Ecto neural progenitor cell (in vitro differentiated cells): ENCODE measurements at places on chromosomes 13 and 19.

GRCh38 chr19:8396563-8397203 is 6.5 kb downstream of the RAB11B start:
- peak; percentile 76 for DNase-seq

- no peak for DNase-seq
Observed at GRCh38 chr19:4586691-4587090, 27.2 kb upstream of the SEMA6B start.

GRCh38 chr19:50720921-50721381 is 1.3 kb upstream of the SHANK1 start:
- DNase-seq = no peak

DNA sequence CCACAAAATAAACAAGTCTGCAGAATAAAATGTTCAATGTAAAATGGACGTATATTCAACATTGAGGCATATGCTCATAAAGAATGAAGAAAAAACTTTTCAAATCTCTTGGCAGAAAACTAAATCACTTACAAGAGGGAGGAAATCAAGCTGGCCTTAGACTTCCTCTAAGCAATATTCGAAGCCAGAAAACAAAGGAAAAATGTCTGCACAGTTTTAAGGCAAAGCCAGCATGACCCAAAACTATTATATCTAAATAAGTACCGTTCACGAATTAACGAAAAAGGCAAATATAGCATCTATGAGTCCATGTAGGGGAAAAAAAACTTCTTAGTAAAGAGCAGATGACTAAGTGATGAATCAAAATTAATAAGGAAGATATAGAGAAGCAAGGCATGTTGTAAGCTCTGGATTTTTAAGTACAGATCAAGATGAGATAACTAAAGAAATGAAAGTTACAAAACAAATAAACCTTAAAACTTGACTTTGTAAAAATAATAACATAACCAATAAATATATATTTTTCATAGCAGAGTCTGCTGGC is 101.3 kb downstream of the KCNRG start:
- no peak for DNase-seq

DNA sequence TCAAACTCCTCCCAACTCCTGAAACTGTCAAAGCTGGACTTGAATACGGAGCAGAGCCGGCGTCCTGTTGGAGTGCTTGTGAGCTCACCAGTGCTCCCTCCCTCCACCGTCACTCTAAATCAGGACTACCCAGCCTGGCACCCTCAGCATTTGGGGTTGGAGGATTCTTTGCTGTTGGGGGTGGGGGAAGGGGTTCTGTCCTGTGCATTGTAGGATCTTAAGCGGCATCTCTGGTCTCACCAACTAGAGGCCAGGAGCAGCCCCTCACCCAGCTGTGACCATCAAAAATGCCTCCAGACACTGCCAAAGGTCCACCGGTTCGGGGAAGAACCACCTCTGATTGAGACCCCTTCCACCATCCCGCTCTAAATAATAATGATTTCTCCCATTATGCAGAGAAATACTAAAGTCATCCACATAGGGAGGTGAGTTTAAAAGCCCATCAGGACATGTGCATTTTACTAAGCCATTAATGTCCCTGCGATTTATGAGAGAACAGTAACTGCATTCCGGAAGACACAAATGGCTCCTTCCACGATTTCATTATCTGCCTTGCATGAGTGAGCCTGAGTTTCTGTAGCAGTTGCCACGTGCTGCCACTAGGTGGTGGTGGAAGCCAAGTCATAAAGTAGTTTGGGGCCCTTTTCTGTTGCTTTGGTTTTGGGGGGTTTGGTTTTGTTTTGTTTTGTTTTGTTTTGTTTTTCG is 16.1 kb upstream of the USP29 start:
- DNase-seq = no peak

GRCh38 chr19:33697766-33698165 is 76.0 kb downstream of the CHST8 start:
- DNase-seq = no peak

DNA sequence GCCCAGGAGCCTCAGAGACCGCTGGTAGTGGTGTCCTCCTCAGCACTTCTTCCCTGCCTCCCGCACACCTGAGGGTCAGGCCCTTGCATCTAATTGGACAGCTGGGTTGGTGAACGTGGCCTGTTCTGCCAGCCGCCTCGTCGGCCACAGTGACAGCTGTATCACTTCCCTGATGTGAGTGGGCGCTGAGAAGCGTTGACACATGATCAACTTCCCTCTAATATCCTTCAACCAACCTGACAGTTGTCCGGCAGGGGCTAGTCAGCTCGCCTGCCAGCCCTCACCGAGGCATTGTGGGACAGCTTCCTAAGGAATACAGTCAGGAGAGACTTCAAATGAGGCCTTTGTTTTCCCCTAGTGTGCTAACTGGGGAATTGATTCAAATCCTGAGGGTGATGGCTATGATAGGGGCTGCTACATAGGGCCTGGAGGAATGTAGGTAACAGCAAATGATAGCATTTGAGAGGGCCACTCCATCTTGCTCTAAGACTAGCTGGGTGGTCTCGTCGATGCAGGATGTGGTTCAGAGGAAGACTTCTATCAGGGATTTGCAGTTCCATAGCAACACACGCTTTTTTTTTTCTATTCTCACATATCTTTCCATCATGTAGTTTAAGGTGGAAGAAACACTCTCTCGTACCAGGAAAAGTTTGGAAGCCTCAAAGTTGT is 230.8 kb downstream of the TSHZ3 start:
- DNase-seq = no peak

- DNase-seq = no peak
Observed at GRCh38 chr13:66313413-66313812, 916.7 kb downstream of the PCDH9 start.

DNA sequence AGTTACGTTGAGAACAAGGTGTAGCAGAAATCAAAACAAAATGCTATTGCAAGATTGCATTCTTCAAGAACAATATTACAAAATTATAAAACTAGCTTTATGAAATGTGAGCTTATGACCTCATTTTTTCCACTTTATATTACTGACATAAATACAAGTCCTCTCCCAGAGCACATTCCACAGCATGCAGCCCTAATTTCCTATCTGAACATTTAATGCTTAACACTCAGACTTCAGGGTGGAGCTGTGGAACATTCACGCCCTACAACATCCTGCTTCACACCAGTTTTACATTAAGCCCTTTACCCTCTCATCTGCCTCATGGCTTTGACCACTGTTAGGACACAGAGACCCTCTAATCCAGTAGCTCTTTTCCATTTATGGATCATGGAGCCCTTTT is 65.5 kb downstream of the EPSTI1 start:
- DNase-seq = no peak

DNA sequence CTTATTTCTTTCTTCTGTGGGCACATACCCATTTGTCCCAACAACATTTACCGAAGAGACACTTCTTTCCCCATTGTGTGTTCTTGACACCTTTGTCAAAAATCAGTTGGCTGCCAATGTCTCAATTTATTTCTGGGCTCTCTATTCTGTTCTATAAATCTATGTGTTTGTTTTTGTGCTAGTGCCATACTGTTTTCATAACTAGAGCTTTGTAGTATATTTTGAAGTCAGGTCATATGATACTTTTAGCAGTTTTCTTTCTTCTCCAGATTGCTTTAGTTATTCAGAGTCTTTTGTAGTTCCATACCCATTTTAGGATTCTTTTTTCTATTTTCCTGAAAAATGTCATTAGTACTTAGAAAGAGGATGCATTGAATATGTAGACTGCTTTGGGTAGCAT is 1276.3 kb downstream of the SLITRK1 start:
- no peak for DNase-seq

DNA sequence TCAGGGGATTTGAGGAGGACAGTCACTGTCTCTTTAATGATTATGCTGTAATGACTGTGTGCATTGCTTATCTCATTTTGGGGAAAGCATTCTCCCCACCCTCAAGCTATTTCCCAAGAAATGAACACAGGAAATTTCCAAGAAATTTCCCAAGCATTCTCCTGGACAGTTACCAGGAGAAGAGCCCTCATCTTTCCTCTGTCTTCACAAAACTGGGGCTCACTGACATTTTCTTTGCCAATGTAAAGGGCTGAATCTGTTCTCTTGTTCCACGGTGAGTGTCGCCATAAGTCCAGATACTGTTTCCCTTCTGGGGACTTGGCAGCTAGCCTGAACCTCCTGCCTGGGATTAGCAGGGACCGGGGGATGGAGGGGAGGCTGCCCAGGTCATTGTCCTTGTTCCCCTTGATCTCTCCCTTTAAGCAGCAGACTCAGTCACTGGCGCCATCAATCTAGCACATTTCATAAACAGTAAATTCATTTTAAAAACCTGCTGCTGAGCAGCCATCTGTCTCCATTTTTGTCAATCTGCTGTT is 172.8 kb downstream of the DNAJC15 start:
- DNase-seq = no peak

DNA sequence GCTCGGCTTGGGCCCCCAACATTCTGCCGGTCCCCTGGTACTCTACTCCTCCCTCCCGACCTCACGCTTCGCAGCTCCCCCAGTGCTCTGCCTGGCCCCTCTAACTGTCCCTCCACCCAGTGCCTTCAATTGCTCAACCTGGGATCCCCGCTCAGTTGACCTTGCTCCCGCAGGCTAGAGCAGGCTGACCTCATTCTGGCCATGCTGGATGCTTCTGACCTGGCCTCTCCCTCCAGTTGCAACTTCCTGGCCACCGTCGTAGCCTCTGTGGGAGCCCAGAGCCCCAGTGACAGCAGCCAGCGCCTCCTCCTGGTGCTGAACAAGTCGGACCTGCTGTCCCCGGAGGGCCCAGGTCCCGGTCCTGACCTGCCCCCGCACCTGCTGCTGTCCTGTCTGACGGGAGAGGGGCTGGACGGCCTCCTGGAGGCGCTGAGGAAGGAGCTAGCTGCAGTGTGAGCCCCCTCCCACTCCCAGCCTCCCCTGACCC is 3.6 kb downstream of the GTPBP3 start:
- no peak for DNase-seq

- no peak for DNase-seq
Observed at GRCh38 chr13:41648314-41648935, 191.1 kb downstream of the RGCC start.

DNA sequence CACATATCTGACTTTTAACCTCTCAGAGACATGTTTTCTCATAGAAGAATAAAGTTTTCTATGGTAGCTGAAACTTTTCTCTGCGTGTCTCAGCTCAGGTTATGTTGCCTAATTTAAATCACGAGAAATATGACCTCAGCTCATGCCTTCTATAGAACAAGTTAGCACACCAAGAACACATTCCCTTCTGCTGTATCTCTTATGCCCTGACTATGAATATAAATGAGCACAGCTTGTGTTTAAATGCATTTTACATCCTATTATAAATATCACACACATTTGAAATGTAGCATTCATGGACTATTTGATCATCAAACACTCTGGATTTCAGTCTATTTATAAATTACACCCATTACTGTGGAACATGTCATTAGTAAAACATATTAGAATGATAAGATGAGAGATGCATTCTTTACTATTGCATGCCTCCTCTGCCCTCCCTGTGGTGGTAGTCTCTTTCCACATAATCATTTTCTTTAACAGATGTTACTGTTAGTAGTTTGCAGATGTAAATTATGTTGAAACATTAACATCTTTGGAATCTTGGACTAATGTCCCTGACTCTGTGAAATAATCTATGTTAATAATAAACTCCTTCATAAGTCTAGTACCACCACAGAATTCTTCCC is 2044.9 kb upstream of the PCDH20 start:
- DNase-seq = no peak

- DNase-seq = no peak
Observed at GRCh38 chr13:94620286-94620896, 18.7 kb downstream of the GPR180 start.

GRCh38 chr19:43309466-43309865 is 40.1 kb upstream of the PSG9 start:
- no peak for DNase-seq

- DNase-seq = no peak
Observed at GRCh38 chr13:59906413-59907049, 257.2 kb downstream of the DIAPH3 start.
